ENCODE measurements at places on chromosomes 5 and 9. TPM values are rescaled to one million over a fixed set of nuclear protein-coding genes. Genes with fewer than 3 reads are reported as not detected.

- DNase-seq: no peak
Observed at GRCh38 chr9:15176836-15177235, 130.2 kb downstream of the TTC39B start.

DNA sequence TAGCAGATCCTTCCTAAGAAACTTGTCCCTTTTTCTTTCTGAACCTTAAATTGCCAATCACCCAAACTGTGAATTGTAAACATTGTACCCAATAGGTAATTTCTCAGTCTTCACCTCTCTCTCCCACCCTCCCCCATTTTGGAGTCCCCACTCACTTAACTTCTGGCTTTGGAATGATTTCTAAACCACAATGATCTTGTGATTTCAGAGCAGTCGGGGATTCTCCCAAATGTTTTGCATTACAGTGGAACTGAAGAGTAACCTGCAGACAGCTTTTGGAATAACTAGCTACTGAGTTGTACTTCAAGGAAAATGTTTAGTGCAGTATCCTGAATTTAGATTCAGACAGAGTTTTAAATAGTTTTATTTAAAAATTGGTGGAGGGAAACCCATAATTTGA lies 19.2 kb downstream of the SLC27A6 start:
- no peak for DNase-seq

- DNase-seq: no peak
Observed at GRCh38 chr5:28254846-28255245, 1216.5 kb upstream of the CDH9 start.

- no peak for DNase-seq
Observed at GRCh38 chr9:133282464-133283238, 7.7 kb upstream of the ABO start.

DNA sequence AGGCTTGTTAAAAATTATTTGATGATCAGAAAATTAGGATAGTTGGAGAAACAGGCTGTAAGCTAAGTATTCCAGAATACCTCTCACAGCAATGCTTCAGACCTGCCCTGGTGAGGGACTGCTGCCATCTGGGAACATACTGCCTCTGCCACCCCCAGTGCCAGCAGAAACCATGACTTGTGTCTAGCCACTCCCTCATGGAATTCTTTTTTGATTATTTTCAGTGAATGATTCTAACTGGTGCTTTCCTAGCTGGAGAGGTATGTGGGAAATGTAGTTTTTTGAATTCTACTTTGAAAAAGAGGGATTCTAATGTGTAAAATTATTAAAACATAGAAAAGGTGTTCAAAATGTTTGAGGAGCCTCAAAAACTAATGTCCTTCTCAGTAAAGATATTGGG lies 126.3 kb downstream of the HMHB1 start:
- no peak for DNase-seq

DNA sequence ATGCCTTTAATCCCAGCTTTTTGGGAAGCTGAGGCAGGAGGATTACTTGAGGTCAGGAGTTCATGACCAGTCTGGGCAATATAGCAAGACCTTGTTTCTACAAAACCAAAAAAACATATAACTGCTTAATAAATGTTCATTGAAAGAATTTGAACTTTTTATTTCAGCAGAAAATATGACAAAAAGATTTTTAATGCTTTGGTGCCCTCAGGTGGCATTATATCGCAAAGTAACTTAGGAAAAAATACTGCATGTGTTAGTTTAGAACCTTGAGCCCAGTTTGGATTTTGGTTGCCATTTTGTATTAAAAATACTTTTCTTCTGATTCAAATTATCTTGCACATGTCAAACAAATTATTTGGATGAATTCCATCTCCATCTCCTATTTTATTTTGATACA lies 103.2 kb downstream of the GPBP1 start:
- peak; percentile 34 for DNase-seq

- DNase-seq: no peak
Observed at GRCh38 chr5:39211773-39212172, 7.6 kb downstream of the FYB1 start.

- no peak for DNase-seq
Observed at GRCh38 chr5:74649421-74649973, 9.0 kb upstream of the ENC1 start.

DNA sequence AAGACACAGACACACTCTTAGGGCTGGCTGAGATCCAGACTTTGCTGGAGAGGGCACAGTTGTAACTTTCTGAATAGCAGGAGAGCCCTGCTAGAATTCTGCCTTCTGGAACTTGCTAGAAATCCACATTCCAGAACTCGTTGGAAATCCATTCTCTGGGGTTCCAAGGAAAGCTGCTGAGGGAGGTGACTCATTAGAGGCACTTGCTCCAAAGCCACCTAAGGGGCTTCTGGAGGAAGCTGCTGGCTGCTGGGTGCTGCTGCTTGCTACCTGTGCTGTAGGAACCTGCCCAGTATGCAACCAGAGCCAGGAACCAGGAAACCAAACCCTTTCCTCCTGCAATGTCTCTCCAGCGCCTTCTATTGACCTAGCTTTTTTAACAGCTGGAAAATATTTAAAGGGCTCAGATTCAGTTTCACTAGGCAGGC lies 4.1 kb upstream of the TLE4 start:
- no peak for DNase-seq

- no peak for DNase-seq
Observed at GRCh38 chr5:149765932-149766331, 35.8 kb downstream of the PPARGC1B start.

- no peak for DNase-seq
Observed at GRCh38 chr5:181056431-181056830, 16.4 kb downstream of the BTNL9 start.

DNA sequence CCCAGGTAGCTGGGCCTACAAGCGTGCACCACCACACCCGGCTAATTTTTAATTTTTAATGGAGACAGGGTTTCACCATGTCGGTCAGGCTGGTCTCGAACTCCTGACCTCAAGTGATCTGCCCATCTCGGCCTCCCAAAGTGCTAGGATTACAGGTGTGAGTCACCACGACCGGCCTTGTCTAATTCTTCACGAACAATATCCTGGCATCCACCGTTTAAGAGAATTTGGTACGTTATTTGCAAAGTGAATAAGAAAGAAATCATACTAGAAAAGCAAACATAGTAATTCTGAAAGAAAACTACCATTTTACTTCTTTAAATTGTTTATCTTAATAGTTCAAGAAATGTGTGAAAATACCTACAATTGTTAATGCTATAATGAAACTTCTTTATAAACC lies 42.9 kb upstream of the TRIO start:
- no peak for DNase-seq

DNA sequence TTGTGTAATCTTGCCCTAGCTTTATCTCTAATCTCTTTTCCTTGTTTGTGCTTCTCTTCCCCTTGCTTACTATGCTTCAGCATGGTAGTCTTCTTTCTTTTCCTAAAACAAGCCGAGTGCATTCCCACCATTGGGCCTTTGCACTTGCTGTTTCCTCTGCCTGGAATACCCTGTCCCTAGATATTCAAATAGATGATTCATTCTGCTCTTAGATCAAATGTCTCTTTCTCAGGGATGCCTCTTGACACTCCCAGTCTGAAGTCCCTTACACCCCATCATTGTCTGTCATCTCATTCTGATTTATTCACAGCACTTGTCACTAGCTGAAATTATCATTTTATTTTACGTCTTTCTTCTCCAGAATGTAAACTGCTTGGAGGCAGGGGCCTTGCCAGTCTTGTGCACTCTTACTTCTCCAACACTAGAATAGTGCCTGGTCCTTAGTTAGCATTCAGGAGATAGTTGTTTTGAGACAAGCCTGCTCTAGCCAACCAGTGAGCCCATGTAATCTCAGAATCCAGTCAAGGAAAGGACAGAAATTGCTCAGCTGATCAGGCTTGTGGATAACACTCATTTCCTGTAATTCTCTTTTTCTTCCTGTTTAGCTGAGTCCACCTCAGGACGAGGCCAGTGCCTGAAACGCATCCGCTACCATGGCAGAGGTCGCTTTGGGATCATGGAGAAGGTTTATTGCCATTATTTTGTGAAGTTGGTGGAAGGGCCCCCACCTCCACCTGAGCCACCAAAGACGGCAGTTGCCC lies 25.4 kb downstream of the MRPL22 start:
- peak; percentile 44 for DNase-seq

DNA sequence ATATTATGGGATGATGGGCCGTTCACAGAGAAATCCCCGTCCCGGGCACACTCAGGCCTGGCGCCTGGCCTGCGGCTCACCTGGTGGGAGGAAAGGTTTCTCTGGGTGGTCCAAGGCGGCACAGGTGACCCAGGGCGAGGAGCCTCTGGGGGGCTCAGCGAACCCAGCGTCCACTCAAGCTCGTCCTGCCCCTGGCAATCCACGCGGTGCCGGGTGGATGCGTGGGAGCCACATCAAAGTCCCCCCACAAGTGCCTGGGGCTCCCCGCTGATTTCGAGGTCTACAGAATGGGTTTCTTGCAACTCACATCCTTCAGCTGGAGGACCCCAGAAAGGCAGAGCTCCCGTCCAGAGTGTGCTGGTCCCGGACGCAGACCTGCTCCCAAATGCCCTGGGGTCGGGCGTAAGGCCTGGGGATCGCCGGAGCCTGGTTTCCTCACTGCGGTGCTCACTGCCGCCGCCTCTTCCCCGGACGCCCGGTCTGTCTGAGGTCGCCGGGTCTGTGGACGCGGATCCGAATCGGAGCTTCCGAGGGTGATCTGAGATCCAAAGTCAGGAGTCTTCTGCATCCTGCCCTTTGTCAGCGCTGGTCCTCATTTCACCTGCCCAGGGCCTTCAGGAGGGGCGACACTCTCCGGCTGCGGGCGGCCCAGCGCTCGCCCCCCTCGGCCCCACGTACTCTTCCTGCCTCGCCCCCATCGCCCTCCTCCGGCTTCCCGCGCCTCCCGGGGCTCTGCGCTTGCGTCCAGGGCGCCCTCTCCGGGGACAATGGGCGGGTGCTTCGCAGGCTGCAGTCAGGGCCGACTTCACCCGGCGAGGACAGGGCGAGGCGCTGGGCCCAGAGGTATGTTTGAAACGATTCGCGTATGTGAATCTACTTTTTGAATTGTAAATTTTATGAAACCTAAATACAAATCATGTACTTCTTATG lies 20.0 kb upstream of the RUFY1 start:
- DNase-seq: peak; percentile 87

DNA sequence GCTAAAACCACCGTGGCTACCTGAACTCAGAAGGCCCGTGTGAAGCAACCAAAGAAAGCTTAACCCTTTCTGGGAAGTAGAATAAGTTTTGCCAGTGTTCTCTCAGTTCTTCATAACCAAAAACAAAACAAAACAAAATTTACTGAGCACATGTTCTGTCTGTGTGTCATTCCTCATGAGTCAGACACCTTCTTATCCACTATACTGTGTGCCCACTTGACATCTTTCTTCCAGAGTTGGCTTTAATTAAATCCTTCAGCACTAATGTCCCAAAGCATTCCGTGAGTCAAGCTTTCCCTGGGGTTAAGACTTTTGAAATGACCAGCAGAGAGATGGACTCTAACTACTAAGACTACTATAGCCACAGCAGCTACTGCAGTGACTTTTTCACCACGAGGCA lies 61.3 kb downstream of the GLIS3 start:
- DNase-seq: no peak

DNA sequence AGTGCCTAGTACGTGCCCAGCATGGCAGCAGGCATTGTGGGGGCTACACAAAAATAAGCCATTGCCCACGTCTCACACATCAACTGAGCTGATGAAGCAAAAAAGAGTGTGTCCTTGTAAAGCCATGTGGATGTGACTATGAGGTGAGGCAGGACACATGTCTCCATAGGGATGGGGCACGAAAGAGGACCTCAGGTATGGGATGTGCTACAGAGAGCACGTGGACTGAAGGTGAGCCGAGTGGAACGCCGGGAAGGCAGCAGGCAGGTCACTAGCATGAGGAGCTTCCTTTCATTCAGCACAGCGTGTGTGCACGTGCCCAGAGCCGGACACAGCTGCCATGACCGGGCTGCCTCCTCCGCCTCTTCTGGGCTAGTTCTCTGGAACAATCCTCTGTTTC lies 429.8 kb downstream of the SPOCK1 start:
- DNase-seq: no peak

- no peak for DNase-seq
Observed at GRCh38 chr9:35606726-35607125, 1.7 kb downstream of the TESK1 start.

GRCh38 chr5:132308701-132309100 lies 14.5 kb downstream of the SLC22A4 start:
- no peak for DNase-seq

DNA sequence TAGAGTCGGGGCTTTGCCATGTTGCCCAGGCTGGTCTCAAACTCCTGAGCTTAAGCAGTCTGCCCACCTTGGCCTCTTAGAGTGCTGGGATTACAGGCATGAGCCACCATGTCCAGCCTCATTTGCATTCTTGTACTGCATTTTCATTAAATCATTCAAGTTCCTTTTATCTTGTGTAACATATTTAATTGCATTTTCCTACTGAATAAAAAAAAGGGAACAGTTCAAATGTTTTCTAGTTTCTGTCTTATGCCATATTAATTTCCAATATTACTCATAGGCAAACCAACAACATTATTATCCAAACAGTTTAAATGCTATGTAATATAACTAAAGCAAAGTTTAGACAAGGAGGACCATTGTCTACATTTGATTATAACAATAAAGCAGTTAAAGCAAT lies 6.1 kb downstream of the SLC31A1 start:
- DNase-seq: no peak

- no peak for DNase-seq
Observed at GRCh38 chr5:53083927-53084326, 25.6 kb downstream of the MOCS2 start.

DNA sequence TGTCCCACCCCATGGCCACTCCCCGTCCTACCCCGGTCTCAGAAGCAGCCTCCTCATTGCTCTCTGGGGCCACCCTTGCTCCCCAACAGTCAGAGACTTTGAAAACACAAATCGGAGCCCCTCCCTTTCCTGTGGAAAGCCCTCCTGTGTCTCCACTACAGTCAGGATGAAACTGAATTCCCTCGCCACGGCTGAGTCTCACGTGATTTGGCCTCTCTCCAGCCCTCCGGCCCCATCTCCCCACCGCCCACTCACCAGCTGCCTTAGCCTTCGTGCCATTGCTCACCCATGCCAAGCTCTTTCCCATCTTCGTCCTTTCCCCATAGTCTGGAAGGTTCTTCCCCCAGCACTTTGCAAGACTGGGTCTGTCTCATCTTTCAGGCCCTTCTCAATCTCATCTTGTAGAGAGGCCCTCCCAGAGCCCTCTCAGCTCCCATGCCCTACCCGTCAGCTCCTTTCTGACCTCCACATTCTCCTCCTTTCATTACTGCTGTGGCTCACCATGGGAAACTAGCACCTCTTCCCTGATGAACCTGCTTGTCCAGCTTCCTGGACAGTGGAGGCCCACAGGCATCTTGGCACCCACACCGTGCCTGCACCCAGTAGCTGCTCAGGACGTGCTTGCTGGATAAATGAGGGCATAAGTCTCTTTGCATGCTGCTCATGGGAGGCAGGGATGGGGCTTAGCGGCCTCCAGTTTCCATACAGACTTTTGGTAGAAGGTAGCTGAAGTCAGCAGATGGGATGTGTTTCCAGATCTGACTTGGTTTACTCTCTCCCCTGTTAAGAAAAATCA lies 126.4 kb upstream of the COL5A1 start:
- DNase-seq: no peak

The ORM2 gene
- total RNA-seq: 0.77 TPM

The IFNA21 gene
- total RNA-seq: not detected

The ENTPD2 gene
- total RNA-seq: 1.8 TPM

The CEP78 gene
- total RNA-seq: 38.0 TPM

The CMYA5 gene
- 0.80 TPM for total RNA-seq
